ENCODE measurements at places on chromosomes 3 and 15. TPM values are rescaled to one million over a fixed set of nuclear protein-coding genes. Genes with fewer than 3 reads are reported as not detected.

CTDSPL gene
- total RNA-seq = 74.4 TPM

SLC25A20 gene
- total RNA-seq = 15.5 TPM

ALCAM gene
- 137 TPM for total RNA-seq

SMCO1 gene
- not detected for total RNA-seq

DNA sequence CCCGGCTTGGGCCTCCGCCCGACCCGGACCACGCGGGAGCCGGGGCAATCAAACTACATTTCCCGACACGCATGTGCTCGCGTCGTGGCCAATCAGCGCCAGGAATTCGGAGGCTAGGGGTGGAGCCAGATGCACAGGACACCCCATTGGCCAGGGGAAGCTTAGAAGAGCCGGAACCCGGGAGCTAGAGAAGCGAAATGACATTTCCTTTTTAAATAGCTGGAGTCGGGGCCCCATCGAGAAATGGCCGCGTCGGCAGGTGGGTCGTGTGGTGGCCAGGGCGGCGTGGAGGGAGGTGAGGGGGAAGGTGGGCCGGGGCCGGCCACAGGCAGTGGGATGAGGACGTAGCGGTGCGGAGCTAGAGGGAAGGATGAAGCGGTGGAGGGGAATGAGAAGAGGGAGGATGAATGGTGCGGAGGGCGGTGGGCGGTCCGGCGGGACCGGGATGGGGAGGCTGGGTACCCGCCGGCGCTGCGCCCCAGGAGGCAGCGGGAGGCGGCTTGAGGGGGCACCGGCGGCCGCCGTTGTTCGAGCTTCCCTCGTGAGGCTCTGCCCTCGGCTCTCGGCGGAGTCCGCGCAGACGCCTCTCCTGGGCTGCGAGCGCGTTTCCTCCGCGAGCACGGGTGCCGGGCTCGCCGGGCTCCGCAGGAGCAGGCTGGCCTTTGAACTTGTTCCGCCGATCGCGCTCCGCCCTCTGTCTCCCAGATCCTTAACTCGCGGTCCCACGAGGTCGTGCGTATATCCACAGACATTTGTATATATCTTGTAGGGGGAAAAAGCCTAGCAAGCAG is at the start of gene KBTBD8:
Gene KBTBD8, plus strand, starts transcription at position 195 of the 791 bp plus-strand sequence. Its CDS starts 49 bp downstream, at position 244.
- peak; percentile 98 for DNase-seq

HYAL3 gene
- 4.5 TPM for total RNA-seq

ZNF660 gene
- total RNA-seq = 4.9 TPM

GREM1 gene
- 2.2 TPM for total RNA-seq

Data from left lung (tissue), 14 donors.